ENCODE measurements at places on chromosomes 1 and 21.

DNA sequence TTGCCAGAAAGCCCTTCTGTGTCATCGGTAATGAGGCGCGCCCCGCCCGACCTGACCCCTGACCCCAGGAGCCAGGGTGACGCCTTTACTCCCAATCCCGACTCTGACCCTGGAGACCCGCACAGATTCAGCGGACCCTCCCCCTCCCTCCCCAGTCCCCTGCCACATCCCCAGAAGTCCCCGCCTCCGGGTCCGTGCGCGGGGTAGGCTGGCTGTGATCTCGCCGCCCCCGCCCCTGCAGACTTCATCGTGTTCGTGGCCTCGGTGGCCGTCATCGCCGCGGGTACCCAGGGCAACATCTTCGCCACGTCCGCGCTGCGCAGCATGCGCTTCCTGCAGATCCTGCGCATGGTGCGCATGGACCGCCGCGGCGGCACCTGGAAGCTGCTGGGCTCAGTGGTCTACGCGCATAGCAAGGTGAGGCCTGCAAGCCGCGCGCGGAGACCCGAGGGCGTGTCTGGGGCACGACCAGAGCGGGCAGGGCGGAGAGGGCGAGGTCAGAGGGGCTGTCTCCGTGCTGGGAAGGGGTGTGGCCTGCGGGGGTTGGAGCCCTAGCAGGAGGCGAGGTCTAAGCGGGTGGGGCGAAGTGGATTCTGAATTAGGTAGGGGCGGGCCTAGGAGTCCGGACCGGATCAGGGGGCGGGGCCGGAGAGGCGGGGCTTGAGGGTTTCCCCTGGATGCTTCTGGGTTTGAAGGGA, 34.8 kb downstream of the KCNQ4 start:
- peak; percentile 66 for DNase-seq

DNA sequence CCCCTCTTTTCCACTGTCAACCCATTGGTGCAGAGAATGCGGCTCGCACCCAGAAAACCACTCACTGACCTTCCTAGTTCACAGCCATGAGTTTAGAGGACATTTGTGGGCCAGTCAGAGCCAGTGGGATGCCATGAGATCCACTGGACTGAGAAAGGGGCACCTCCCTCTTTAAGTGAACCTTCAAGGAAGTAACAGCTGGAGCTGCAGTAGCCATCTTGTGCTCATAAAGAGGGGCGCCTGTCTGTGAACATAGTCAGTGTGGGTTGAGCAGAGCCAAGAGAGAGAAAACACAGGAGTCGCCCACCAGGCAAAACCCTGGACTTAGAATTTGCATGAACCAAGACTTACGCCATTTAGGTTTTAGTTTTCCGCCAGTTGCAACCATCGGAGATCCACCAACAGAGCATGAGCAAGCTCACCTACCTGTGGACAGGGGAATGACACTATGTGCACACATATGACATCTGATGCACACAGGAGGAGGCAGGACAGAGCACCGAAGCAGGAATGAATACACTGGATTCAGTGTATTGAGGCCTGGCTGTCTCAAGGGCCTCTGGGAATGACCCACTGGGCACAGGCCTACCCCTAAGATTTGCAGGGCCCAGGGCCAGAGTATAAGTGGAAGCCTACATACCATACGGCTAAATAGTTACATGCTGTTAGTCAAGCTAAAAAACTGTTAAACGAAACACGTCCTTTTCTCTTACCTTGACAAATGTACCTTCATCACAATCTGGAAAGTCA, 151.6 kb downstream of the GRIK3 start:
- no peak for DNase-seq

- DNase-seq: no peak
Measured at GRCh38 chr1:216961516-216961915, 238.3 kb upstream of the ESRRG start.

DNA sequence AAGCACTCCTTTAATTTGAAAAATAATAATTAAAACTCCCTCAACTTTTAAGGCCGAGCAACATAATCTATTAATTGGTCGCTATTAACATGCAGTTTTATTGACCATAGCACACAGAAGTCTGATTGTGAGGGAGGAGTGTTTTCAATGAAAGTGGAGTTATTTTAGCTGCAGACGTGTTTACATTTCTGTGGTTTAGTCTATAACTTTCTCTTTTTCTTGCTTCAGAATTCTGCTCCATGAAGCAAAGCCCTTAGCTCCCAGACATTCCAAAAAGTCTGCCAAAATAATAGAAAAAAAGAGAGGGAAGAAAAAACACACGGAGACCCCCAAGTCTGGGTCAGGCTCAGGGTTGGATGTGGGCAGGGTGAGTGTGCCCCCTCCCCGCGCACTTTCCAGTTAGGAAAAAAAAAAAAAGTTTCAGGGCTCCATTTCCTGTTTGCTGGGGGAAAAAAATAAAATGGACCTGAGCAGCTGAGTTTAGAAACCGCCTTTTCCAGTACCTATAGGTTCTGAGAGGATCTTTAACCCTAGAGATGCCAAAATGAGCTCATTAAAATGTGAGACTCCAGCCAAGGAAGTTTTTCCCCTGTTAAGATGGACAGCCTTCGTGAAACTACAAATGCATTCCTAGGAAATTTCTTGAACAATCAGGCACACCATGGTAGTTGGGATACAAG, 143.7 kb upstream of the ETS2 start:
- DNase-seq: no peak

- DNase-seq: no peak
Measured at GRCh38 chr1:222784916-222785315, 29.9 kb upstream of the DISP1 start.

- peak; percentile 34 for DNase-seq
Measured at GRCh38 chr1:240312872-240313271, 221.2 kb downstream of the FMN2 start.

GRCh38 chr1:185864331-185864730, 130.1 kb downstream of the HMCN1 start:
- no peak for DNase-seq

- no peak for DNase-seq
Measured at GRCh38 chr1:221979444-221980032, 237.6 kb upstream of the DUSP10 start.

DNA sequence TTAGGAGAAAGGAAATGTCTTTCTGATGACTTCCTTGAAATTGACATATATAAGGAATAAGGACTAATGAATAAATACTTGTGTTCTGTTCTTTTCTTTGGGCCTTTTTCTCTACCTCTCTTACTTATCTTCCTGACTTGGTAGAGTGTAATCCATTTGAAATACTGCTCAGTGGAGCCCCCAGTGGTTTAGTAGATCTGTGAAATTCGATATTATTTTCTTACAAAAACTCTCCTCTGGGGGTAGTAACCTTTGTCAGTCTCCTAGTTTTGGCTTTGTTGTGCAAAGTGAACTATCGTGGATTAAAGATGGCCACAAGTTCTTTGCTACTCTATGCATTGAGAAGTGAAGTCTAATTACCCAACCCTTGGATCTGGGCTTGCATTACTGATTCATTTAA, 48.8 kb downstream of the DUSP10 start:
- DNase-seq: no peak

- DNase-seq: no peak
Measured at GRCh38 chr1:59046730-59047157, 250.2 kb upstream of the FGGY start.

GRCh38 chr1:224569276-224569675, 46.8 kb upstream of the CNIH3 start:
- no peak for DNase-seq

- DNase-seq: no peak
Measured at GRCh38 chr1:195019385-195019784, 1588.9 kb downstream of the KCNT2 start.

- no peak for DNase-seq
Measured at GRCh38 chr1:117616356-117616755, 10.5 kb downstream of the TENT5C start.

GRCh38 chr1:234205966-234206365, 167.3 kb upstream of the COA6 start:
- no peak for DNase-seq

DNA sequence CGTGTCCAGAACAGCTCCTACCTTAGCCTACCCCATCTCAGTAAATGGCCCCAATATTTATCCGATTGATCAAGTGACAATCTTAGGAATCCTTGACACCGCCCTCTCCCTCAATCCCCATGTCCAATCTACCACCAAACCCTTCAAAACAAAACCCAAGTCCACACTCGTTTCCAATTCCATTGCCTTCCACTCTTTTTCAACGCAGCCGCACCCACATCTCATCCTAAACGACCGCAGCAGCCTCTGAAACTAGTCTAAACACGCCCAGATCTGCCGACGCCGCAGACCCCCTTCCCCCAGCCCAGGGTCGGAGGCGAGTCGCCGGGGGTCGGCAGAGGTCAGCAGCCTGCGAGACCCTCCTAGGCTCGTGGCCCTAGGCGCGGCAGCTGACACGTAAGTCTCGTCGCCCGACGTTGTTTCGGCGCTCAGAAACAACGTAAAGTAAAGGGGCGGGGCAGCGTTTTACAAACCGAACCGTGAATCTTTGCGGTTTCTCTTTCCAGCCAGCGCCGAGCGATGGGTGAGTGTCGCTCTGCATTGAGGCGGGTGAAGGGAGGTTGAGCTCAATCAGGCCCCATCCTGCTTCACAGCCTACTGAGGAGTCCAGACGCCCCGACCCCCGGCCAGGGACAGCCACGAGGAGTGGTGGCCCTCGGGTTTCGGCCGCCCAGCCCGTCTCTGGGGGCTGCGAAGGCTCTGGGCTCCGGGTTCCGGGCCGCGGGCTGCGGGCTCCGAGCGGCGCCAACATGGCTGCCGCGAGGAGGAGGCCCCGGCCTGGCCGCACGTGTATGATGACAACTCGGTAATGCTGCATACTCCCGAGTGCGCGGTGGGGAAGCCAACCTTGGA, at the start of gene RPS8:
Gene RPS8, plus strand, starts transcription at position 463 of the 852 bp plus-strand sequence. Its CDS starts 57 bp downstream, at position 520.
- DNase-seq: peak; percentile 97

DNA sequence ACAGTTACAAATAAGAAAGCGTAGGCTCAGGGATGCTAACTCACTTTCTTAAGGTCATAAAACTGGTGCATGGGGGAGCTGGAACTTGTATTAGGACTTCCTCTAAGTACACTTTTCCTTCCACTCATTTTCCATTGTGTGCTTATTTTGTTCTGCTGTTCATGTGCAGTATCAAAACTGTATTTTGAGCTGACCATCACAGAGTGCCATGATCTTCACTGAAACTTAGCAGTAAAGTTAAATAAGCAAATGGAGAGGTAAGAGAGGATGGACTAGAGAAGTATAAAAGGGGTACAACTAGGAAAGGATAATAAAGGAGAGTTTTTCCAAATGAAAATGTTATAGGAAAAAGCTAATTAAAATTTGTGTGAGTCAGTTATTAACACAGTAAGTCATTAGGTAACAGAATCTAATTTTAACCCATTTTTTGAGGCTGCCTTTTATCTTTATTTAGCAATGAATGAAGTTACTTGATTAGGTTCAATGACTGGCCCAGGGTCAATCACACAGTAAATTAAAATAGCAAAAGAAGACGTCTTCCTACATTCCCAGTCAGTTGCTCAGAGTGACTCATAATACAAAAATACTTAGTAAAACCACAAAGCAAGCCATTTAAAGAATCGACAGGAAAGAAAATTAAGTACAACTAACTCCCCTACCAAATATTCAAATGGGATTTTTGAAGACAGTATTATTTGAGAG, 165.8 kb upstream of the C1orf105 start:
- DNase-seq: no peak

DNA sequence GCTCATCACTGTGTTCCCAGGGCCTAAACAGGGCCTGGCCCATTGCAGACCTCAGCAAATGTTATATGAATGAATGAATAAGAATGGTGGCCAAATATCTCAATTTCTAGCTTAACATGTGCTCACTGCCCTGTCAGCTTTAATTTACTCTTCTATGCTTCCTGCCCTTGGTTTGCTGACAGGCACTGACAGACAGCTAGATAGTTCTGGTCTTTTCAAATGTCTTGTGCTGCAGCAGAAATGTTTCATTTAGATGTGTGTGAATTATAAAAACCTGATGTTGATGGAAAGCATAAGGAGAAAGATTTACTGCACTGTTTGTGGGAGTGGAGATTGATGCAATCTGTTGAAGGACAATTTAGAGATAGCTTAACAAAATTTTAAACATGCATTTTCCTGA, 48.9 kb downstream of the LPAR3 start:
- no peak for DNase-seq

GRCh38 chr1:187051618-187052232, 223.0 kb downstream of the PLA2G4A start:
- peak; percentile 57 for DNase-seq

- no peak for DNase-seq
Measured at GRCh38 chr1:114531094-114531493, 20.1 kb upstream of the TRIM33 start.

- DNase-seq: no peak
Measured at GRCh38 chr1:22790232-22791008, 79.8 kb downstream of the EPHB2 start.

GRCh38 chr1:111448482-111448917, 556 bp downstream of the WDR77 start:
- peak; percentile 37 for DNase-seq

- DNase-seq: no peak
Measured at GRCh38 chr1:104874044-104874443, 1124.3 kb downstream of the AMY1C start.

- DNase-seq: no peak
Measured at GRCh38 chr1:14182856-14183255, 415.6 kb upstream of the KAZN start.

- DNase-seq: no peak
Measured at GRCh38 chr1:161106431-161106830, 8.3 kb downstream of the KLHDC9 start.

DNA sequence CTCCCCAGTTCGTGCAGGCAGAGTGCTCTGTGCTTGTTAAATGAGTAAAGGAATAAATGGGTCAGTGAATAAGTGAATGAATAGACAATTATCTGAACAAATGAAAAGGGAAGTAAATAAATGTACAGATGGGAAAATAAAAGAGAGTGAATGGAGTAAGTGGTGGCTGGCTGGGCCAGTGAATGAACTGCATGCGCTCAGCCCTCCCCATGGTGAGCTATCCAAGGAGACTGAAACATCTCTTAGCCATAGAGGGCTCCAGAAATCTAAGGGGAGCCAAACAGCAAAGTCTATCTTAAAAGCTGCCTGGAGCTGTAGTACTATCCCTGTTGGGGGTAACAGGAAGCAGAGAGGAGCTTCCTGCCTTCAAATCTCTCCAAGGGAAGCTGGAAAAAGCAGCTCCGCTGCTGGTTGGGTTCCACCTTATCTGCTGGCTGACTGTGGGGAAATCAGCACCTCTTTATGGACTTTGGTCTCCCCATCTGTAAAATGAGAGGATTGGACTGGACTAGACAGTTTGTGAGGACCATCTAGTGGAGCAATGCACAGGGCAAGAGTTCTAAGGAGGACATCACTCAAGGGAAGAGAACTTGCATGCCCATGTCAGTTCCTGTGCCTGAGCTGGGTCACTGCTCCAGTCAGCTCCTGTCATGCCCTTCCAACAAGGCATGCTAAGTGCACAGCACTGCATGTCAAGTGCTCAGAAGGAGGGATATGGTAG, 77.9 kb downstream of the TRABD2B start:
- no peak for DNase-seq

DNA sequence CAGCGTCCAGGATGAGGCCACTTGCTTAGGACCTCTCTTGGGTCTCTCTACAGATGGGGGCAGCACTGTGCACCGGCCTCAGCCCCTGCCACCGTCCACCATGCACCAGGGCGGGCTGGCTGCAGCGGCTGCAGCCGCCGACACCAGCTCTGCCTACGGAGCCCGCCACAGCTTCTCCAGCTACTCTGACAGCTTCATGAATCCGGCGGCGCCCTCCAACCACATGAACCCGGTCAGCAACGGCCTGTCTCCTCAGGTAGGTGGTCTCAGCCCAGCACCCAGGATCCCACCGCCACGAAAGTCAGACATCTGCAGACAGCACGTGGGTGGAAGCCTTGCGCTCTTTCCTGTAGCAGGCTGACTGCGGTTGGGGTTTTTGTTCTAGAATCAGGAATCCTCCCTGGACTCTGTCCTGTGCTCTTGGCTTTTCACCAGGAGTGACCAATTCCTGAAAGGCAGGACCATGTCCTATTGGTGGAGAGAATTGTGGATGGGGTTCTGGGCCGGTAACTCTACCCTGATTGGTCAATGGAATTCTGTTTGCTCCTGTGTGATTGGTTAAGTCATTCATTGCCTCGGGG, 72.5 kb downstream of the PAX7 start:
- no peak for DNase-seq
